Heart left ventricle (tissue), 16 donors: ENCODE measurements at places on chromosomes 3 and 15. TPM values are rescaled to one million over a fixed set of nuclear protein-coding genes. Genes with fewer than 3 reads are reported as not detected.

TMEM108 gene
- 0.57 TPM for polyA plus RNA-seq

MNS1 gene
- polyA plus RNA-seq = 0.46 TPM

GREM1 gene
- 0.04 TPM for polyA plus RNA-seq

MASP1 gene
- 94.6 TPM for polyA plus RNA-seq

ROBO1 gene
- polyA plus RNA-seq = 2.2 TPM

AVEN gene
- 37.1 TPM for polyA plus RNA-seq

AQR gene
- polyA plus RNA-seq = 10.0 TPM

- DNase-seq = no peak
These were observed 47.5 kb downstream of the ABTB1 start for GRCh38 chr3:127720161-127720823.

- DNase-seq = no peak
These were observed 567.6 kb upstream of the ARPP21 start for GRCh38 chr3:35071772-35072171.

GRCh38 chr15:39188314-39188713, 392.6 kb upstream of the THBS1 start:
- DNase-seq = no peak

- no peak for DNase-seq
These were observed 25.1 kb downstream of the ALDH1L1 start for GRCh38 chr3:126155280-126155640.

DNA sequence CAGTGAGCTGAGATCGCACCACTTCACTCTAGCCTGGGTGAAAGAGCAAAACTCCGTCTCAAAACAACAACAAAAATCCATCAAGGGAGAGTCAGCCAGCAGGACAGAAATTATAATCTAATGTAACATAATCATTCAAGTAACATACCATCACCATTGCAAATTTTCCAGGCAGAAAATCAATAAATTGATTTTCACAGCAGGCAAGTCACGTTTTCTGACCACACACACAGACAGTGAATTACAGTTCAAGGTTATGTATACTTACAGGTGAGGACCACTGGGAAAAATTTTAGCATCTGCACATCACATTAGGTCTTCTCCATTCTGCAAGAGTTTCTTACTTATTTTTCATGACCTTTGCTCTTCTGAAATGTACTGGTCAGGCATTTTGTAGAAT, 29.9 kb upstream of the NPAP1 start:
- DNase-seq = no peak
